Naive thymus-derived CD8-positive, alpha-beta T cell (primary cell): ENCODE measurements at places on chromosomes 16 and 17. TPM values are rescaled to one million over a fixed set of nuclear protein-coding genes. Genes with fewer than 3 reads are reported as not detected.

HOXB6 gene
- polyA plus RNA-seq: not detected

ESRP2 gene
- polyA plus RNA-seq: not detected

PARN gene
- 50.8 TPM for polyA plus RNA-seq

CRISPLD2 gene
- polyA plus RNA-seq: 0.07 TPM

ZNF646 gene
- 9.1 TPM for polyA plus RNA-seq

KRT27 gene
- not detected for polyA plus RNA-seq

KRT31 gene
- polyA plus RNA-seq: not detected

GINS2 gene
- polyA plus RNA-seq: 0.08 TPM

GP1BA gene
- 0.13 TPM for polyA plus RNA-seq

APOBR gene
- 1.1 TPM for polyA plus RNA-seq

FOXC2 gene
- polyA plus RNA-seq: not detected

PHOSPHO1 gene
- polyA plus RNA-seq: 0.35 TPM

ASGR1 gene
- not detected for polyA plus RNA-seq

TBC1D26 gene
- polyA plus RNA-seq: not detected

CD300A gene
- 14.1 TPM for polyA plus RNA-seq

NKD1 gene
- 1.4 TPM for polyA plus RNA-seq

FNDC8 gene
- not detected for polyA plus RNA-seq

BICDL2 gene
- not detected for polyA plus RNA-seq

ACSM3 gene
- 7.9 TPM for polyA plus RNA-seq

OVCA2 gene
- polyA plus RNA-seq: 43.9 TPM

ICAM2 gene
- polyA plus RNA-seq: 218 TPM

UMOD gene
- polyA plus RNA-seq: not detected

C1QTNF1 gene
- polyA plus RNA-seq: not detected

DRC3 gene
- polyA plus RNA-seq: 0.31 TPM

ZNF778 gene
- polyA plus RNA-seq: 2.9 TPM

KRT36 gene
- polyA plus RNA-seq: not detected

ZNF75A gene
- 23.6 TPM for polyA plus RNA-seq

GNAO1 gene
- polyA plus RNA-seq: not detected

ABCC6 gene
- 0.04 TPM for polyA plus RNA-seq

SPIRE2 gene
- not detected for polyA plus RNA-seq

RAB26 gene
- polyA plus RNA-seq: 0.27 TPM

CX3CL1 gene
- not detected for polyA plus RNA-seq

FBXW10 gene
- polyA plus RNA-seq: not detected
